Ecto neural progenitor cell (in vitro differentiated cells): ENCODE measurements at places on chromosomes 1 and 21.

DNA sequence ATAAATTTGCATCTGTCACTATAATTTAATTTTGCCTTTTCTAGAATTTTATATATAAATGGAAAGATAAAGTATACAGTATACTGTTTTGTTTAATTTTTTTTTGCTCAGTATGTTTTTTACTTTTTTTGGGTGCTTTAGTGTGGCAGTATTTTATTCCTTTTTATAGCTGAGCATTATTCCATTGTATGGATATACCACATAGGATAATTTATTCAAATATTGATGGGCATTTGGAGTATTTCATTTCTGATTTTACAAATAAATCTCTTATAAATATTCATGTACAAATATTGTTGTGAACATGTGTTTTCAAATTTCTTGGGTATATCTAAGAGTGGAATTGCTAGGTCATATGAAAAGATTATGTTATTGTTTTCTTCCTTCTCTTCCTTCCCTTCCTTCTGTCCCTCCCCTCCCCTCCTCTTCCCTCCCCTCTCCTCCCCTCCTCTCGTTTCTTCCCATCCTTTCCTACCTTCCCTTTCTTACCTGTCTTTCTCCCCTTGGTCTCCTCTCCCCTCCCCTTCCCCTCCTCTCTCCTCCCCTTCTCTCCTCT lies 18.5 kb downstream of the SLC35A3 start:
- no peak for DNase-seq

DNA sequence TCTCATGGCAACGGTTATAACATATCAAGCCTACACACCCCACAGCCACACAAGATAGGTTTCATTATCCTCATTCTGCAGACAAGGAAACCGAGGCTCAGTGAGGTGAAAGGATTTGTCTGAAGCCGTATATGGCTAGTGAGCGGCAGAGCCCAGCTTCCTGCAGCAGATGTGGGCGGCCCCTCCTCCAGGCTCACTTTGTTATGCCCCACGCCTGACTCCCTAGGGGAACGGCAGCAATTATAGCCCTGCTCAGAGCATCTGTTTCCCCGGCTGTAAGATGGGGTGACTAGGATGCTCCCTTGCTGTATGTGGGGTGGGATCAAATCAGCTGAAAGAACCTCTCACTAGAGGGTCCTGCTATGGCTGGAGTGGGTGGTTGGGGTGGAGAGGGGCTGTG lies 22.1 kb downstream of the GRHL3 start:
- no peak for DNase-seq

GRCh38 chr1:230230273-230230672 lies 163.2 kb downstream of the GALNT2 start:
- no peak for DNase-seq

- DNase-seq: no peak
Measured at GRCh38 chr1:86100401-86100800, 56.2 kb downstream of the COL24A1 start.

- DNase-seq: no peak
Measured at GRCh38 chr1:94433866-94434265, 15.7 kb downstream of the ABCD3 start.

GRCh38 chr1:95686217-95686616 lies 452.2 kb downstream of the RWDD3 start:
- no peak for DNase-seq
